Epithelial cell of esophagus (primary cell): ENCODE measurements at places on chromosomes 2 and 18.

DNA sequence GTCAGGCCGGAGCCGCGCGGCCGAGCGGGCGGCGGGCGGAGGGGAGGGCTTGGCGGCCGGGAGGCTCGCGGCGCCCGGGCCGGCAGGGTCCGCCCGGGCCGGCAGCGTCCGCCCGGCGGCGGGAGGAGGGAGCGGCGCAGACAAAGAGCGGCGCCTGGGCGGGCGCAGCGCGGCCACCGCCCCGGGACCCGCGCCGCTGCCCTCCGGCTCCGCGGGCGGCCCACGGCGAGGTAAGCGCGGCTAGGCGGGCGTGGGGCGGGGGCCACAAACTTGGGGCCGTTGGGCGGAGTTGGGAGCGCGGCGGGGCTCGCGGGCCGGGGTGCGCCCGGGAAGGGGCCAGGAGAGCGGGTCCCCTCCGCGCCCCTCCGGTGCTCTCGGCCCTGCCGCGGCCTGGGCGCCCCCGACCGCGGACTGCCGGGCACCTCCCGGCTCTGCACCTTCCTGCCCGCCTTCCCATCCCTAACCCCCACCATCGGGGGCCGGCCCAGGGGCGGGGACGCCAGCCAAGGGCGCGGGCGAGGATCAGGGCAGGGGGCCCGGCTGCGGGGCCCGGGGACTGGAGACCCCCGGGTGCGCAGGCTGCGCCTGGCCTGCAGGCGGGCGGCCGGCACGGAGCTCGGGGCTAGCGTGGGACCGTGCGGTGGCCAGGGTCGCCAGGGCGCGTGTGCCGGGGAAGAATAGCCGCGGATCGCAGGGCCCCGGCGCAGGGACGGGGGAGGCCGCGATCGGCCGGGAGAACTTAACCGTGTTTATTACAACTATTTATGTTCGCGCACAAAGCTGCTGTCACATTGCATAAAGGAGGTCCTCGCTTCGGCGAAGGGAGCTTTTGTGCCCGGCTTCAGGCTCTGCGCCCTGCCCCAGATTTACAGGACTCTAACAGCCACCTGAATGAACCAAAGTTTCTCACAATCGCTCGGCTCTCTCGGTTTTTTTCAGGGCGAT is at the start of gene NCK2:
NCK2 (plus strand) TSS at position 4 of the 945 bp plus-strand sequence. CDS start 110,152 bp downstream, outside the sequence.
- DNase-seq = no peak

DNA sequence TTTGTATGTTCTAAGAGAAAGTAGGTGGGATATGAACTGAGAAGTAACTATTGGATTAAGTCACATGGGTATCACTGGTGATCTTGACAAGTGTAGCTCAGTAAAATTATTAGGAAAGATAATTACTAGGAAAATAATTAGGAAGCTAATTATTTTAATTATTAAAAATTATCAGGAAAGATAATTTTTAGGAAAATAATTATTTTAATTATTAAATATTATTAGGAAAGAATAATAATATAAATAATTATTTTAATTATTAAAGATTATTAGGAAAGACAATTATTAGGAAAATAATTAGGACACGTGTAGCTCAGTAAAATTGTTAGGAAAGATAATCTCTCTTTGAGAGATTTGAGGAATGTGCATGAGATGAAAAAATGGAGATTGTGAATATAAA is 623.4 kb upstream of the PIK3C3 start:
- DNase-seq = no peak

- no peak for DNase-seq
Measured at GRCh38 chr2:138020432-138020831, 56.2 kb downstream of the HNMT start.

GRCh38 chr2:168212866-168213265 is 34.5 kb downstream of the STK39 start:
- peak; percentile 43 for DNase-seq
